ENCODE measurements at places on chromosomes 1 and 21. TPM values are rescaled to one million over a fixed set of nuclear protein-coding genes. Genes with fewer than 3 reads are reported as not detected.

- H3K36me3 ChIP-seq: no peaks in the 10 kb centered on the region
- DNase-seq: no peak
- H3K4me1 ChIP-seq: no peaks in the 10 kb centered on the region
- H3K27ac ChIP-seq: no peak overlapping the region
Measured at GRCh38 chr1:104196136-104196535, 446.4 kb downstream of the AMY1C start.

- H3K27ac ChIP-seq: no peak overlapping the region
- H3K4me3 ChIP-seq: no peak overlapping the region
- no peak for DNase-seq
Measured at GRCh38 chr1:92994105-92994712, 32.9 kb upstream of the DIPK1A start.

Gene BARHL2
- not detected for total RNA-seq

Gene RASSF5
- total RNA-seq: 0.36 TPM

Gene CLCA4
- total RNA-seq: not detected

Gene TSPEAR
- total RNA-seq: 0.15 TPM
